ENCODE measurements at places on chromosomes 1 and 21.

DNA sequence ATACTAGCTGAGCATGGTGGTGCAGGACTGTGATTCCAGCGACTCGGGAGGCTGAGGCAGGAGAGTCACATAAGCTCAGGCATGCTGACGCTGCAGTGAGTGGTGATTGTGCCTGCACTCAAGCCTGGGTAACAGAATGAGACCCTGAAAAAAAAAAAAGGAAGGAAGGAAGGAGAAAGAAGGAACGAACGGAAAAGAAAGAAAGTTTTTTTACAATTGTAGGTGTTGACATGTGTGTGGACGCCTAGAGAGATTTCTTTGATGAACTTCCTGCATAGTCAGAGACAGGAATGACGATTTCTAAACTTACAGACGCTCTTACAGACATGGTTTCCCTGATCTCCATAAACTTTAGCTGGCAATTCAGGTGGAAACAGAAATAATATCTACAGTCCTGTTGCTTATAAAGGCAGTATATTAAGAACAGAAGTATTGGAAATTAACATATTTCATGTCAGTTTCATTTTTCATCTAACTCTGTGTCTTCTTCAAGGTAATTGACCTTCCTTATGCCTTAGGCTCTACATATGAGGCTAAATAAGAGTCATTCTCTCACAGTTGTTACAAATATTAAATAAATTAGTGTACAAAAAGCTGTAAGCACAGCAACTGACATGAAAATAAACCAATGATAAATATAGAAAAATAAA, 4.1 kb downstream of the SAMSN1 start:
- DNase-seq = no peak

DNA sequence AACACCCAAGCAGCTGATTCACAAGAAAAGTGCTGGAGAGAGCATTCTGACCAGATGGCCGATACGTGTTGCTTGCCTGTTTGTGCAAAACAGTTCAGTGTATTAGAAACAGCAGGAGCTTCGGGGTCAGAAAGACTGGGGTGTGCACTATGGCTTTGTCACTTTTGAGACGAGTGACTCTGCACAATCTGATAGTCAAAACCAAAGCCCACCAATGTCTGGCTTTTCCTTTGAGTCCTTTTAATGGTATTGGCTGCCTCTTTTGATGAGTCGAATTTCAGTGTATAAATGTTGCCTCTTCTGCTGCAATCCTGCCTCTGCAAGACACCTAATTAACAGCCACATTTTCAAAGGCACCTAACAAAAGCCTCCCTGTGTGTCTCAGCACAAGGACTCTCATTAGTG, 444.6 kb downstream of the AJAP1 start:
- no peak for DNase-seq

DNA sequence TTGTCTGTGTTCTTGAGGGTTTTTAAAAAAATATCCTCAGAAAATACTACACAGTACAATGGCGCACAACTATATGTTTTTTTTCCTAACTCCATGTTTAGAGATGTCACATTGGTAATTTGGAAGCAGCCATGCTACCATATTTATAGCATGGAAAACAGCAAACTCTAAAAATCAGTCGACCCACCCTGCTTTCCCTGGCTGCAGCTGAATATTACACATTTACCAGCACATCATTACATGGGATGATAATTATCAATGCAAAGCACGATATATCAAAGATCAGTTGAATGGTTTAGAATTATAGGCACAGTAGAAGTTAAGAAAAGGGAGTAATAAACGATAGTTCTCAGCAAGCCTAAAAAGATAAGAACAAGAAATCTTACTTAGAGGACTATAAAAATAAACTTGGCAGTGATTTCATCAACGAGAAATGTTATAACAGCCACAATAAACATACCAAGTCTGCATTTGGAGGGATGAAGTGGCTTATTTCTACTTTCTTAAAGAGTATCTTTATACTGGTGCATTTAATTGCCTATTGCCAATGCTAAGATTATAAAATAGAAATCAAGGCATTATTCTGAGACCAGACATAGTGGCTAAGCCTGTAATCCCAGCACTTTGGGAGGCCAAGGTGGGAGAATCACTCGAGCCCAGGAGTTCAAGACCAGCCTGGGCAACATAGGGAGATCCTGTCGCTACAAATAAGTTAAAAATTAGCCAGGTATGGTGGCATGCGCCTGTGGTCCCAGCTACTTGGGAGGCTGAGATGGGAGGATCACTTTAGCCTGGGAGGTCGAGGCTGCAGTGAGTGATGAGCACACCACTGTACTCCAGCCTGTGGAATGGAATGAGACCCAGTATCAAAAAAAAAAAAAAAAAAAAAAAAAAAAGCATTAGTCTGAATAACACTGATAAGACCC, 43.4 kb downstream of the WDR64 start:
- no peak for DNase-seq

GRCh38 chr1:211648980-211649934, 26.2 kb downstream of the NEK2 start:
- no peak for DNase-seq

DNA sequence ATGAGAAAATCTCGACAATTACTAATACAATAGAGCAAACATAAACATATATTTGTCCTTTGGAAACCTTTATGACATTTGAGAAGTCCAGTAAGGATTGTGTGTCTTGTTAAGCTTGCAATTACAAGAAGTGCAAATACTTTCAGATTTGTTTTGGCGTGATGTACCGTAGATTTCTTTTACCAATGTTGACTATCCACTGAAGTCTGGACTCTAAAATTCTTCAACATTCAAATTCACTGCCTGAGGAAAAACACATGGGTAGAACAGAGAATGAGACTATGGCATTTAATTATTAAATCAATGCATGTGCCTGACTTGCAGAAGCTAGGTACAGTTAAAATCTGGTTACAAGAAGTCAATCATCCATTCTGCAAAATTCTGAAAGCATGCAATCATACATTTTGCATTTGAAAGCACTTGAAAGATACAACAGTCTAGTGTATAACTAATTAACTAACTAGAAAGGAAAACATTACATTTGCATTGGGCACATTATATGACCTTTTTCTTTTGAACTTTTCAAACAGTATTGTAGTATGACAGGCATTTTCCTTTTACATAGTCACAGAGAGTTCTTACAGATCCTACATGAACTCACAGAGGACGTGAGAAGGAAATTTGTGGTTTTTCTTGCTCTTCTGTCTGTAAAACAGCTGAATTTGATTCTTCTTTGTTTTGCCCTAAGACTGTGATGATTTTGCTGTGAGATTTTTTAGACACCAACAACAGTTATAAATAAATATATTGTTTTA, 511.1 kb upstream of the ADGRL4 start:
- DNase-seq = no peak

GRCh38 chr1:241444836-241445235, 74.7 kb downstream of the FH start:
- no peak for DNase-seq

DNA sequence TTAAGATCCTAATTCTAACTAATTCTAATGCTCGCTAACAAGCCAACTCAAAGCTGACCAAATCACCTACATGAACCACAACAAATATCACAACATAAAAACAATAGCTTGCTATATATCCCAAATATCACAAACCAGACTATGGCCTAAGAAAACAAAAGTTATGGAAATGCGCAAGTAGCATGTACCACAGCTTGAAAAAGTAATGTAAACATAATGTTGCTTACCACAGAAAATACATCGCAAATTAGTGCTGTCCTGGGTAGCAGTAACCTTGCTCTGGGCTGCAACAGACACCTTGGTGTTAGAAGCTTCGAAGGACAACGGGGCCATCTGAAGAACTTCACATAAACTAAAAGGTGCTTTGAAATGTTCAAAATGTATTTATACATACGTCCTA, 107.4 kb upstream of the LBR start:
- no peak for DNase-seq

GRCh38 chr1:215083383-215083961, 935 bp downstream of the KCNK2 start:
- DNase-seq = no peak

DNA sequence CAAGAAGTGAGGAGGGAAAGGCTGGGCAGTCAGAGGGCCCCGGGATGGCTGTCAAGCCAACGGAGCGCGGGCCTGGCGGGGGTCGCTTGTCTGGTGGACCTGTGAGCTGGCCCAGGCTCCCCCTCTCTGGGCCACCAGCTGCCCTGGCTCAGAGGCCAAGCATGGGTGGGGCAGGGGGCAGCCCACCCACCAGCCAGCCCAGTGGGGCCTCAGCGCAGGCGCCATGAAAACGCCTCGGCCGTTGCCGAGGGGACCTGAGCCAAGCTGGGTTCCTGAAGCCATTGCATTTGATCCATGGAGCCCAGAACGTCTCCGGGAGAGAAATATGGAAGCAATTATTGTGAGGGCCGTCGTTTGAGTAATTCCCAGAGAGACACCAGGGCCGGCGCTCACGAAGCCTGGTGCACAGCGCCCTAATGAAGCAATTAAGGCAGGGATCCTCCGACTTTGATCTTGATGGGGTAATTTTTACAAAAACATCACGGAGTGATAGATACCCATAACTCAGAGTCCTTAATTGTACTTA, 90.5 kb upstream of the TTC34 start:
- no peak for DNase-seq

DNA sequence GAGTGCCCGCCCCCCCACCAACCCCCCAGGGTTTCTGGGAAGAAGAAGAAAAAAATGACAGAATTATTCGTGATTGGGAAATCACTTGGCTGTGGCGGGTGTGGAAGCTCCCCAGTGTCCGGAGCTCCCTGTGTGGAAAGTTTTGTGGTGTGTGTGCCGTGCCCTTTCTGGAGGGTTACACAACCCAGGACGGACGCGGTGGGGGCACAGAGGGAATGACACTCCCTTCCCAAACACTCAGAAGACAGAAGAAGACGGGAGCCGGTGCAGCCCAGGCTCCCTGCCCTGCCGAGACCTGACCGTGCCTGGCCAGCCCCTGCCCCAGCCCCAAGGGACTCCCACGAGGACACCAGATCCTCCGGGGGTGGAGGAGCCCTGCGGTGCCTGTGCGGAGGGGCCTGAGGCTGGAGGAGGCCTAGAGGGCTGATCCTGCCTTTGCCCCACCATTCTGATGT, 33.0 kb upstream of the ADARB1 start:
- DNase-seq = no peak

- DNase-seq = no peak
Measured at GRCh38 chr1:22806584-22806983, 95.9 kb downstream of the EPHB2 start.

GRCh38 chr1:53498555-53499131, 39.4 kb downstream of the DMRTB1 start:
- no peak for DNase-seq

DNA sequence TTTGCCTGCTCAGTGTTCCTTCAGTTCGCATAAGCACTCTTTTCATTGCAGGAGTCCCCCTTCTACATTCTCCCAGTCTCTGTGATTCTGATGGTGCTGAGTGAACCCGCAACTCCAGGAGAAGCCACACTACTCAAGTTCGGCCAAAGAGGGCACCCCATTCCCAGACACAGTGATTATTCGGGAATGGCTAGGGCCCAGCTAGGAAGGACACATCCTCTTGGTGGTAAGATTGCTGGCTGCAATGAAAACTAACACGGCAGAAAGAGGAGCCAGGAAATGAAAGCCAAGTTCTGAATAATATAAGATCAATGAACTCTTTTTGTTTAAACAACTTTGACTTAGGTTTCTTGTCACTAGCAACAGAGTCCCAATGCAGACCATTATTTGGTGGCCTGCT, 14.9 kb downstream of the CREG1 start:
- DNase-seq = no peak
